ENCODE measurements at places on chromosomes 5 and 9. TPM values are rescaled to one million over a fixed set of nuclear protein-coding genes. Genes with fewer than 3 reads are reported as not detected.

Gene ATOX1
- 56.3 TPM for total RNA-seq

Gene C1QTNF2
- total RNA-seq, result 0.72 TPM

Gene PCDHGB6
- 2.8 TPM for total RNA-seq

GRCh38 chr9:84137968-84138367 lies 157.4 kb downstream of the RMI1 start:
- DNase-seq, result no peak

- no peak for DNase-seq
Observed at GRCh38 chr9:72149231-72149975, at the start of gene GDA. Gene GDA (plus strand): TSS chr9:72149440. CDS start chr9:72149560, 120 bp downstream.

- no peak for DNase-seq
Observed at GRCh38 chr5:135494196-135494595, 41.6 kb downstream of the NEUROG1 start.

- DNase-seq, result no peak
Observed at GRCh38 chr5:4229414-4230292, 634.0 kb downstream of the IRX1 start.

DNA sequence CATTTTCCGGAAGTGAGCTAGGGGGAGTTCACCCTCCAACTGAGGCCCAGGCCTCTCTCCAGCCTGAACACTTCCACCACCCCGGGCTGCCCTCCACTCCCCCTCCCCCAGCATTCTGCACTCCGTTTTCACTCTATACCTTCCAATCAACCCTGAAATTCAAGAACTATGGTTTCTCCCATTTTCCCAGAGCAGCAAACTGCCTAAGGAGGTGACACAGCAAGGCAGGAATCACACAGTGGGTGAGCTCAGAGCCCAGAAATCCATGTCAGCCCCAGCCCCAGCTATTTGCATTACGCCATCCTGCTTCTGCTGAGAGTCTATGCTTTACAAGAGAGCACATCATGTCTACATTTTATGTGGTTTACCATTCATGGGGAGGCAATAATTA lies 11.9 kb downstream of the MSX2 start:
- peak; percentile 91 for DNase-seq

DNA sequence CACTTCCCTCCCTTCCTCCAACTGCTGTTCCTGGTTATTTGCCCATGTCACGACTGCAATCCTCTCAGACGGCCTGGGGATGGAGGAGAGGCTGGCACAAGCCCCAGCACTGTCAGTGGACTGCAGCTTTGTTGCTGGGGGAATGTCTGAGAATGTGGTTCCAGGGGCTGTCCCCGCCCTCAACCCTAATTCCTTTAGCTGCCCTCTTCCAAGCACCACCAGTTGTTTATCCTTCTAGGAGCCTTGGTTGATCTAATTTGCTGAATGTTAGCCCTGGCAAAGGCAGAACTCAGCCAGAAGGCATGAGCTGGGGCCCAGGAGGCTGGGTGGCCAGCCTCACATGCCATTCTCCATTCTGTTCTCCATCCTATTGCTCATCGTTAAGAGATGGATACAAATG lies 51.6 kb downstream of the ADAM19 start:
- no peak for DNase-seq

DNA sequence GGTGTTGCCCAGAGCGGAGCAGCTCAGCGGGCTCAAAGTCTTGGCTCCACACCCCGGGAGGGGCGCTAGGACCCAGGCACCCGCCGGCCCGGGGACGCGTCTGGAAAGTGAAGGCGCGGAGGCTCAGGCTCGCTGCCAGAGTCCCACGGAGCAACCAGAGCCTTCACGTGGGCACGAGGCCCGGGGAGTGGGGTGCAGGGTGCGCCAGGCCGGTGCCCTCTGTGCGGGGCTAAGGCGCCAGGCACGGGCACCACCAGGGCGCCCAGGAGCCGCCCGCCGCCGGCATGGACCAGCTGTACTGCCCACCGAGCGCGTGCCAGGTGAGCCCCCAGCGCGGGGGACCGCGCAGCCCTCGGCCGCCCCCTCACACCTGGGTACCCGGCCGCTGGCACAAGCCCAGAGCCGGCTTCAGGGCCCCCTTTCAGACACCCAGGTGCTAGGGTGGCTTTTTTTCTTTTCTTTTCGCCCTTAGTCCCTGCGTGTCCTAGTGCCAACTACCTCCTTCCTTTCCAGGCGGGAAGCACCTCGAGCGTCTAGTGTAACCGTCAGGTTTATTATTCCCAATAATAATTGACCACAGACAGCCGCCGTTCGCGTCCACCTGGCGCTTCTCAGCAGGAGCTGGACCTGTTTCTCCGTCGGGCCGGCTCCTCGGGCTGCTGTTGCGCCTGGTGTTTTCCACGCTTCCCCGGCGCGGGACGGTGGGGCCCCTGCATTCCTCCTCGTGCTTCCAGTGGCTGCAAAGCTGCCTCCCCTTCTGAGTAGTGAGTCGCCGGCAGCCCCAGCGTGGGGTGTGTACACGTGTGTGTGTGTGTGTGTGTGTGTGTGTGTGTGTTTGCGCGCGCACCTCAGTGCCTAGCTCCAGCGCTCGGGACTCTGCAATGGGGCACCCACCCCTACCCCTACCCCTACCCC lies 30.1 kb upstream of the PDE8B start:
- DNase-seq, result no peak

GRCh38 chr9:130243015-130243881 lies 22.3 kb upstream of the HMCN2 start:
- peak; percentile 25 for DNase-seq

DNA sequence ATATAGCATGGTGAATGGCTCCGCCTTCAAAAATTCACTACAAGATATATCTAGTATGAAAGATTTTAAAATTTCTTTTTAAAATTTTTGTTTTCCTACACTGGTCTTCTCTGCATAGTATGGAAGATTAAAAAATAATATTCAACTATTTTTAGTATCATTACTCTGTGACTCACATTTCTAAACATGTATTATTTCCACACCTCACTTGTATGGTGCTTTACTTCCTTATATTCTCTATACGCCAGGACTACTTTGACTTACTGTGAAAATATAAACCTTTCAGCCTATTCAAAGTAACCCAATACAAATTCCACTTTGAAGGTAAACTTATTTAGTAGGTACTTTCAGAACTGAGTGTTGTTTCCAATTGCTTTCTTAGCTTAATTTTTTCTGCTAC lies 26.8 kb upstream of the TXNDC8 start:
- DNase-seq, result no peak

- DNase-seq, result no peak
Observed at GRCh38 chr9:4638968-4639367, 23.1 kb upstream of the PLPP6 start.

DNA sequence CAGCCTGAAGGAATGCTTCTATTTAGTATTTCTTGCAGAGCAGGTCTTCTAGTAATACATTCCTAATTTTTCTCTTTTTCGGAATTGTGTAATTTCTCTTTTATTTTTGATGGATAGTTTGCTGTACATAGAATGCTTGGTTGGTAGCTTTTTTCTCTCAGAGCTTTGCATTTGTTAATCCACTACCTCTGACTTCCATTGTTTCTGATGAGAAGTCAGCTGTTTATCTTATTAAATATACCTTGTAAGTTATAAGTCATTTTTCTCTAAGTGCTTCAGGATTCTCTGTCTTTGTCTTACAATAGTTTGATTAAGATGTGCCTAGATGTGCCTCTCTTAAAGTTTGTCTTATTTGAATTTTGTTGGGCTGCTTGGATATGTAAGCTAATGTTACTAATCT lies 101.9 kb downstream of the HTR1A start:
- DNase-seq, result no peak

Data from IMR-90 (cell line).